ENCODE measurements at places on chromosomes 7 and 10.

DNA sequence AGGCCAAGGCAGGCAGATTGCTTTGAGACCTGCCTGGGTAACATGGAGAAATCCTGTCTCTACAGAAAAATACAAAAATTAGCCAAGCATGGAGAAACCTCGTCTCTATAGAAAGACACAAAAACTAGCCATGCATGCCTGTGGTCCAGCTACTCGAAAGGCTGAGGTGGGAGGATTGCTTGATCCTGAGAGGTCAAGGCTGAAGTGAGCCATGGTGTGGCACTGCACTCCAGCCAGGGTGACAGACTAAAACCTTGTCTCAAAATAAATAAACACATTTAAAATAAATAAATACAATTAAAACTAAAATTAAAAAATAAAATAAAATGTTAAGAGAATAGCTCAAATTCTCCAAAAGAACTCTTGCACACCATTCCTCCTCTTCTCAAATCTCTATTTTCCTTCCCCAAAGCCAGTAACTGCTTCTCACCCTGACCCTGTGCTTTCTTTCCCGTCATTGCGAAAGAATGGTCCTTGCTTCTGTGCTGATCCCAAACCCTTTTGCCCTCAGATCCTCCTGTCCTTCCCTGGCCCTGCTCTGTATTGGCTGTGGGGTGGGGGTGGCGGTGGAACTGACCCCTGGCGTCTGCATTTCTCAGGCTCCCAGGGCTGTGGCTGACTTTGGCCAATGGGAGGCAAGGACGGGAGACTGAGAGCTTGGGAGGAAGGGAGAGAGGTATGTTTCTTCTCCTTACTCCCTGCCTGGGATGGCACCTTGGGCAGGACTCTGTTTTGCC is 12.4 kb downstream of the SRGN start:
- H3K27ac ChIP-seq, result peak overlapping the region; percentile 69
- DNase-seq, result no peak
- H3K36me3 ChIP-seq, result peaks cover 59% of the 10 kb centered on the region
- no peak overlapping the region for H3K4me3 ChIP-seq
- H3K27me3 ChIP-seq, result no peaks in the 10 kb centered on the region

DNA sequence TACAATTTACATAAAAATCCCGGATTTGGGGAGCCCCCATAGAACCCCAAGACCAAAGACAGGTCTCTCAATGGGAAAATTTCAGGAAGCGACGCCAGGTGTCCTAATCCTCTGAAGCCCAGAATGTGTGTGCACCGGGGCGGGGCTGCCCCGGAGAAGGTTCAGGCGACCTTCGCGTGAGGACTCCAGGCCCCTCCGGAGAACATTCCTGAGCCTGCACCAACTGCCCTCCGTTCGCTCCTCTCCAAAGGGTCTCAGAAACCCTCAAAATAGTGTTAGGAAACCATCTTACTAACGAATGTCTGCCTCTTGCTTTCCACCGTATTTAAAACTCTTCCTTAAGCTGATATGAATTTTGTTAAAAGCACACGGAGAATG is 78.5 kb upstream of the INSIG1 start:
- DNase-seq, result no peak
- H3K27ac ChIP-seq, result no peak overlapping the region
- no peak overlapping the region for H3K4me3 ChIP-seq
- peaks cover 1% of the 10 kb centered on the region for H3K36me3 ChIP-seq

GRCh38 chr7:574661-575395 is 55.2 kb upstream of the PDGFA start:
- H3K27ac ChIP-seq, result no peak overlapping the region
- peaks cover 3% of the 10 kb centered on the region for H3K36me3 ChIP-seq
- H3K4me1 ChIP-seq, result no peaks in the 10 kb centered on the region
- H3K27me3 ChIP-seq, result no peaks in the 10 kb centered on the region

DNA sequence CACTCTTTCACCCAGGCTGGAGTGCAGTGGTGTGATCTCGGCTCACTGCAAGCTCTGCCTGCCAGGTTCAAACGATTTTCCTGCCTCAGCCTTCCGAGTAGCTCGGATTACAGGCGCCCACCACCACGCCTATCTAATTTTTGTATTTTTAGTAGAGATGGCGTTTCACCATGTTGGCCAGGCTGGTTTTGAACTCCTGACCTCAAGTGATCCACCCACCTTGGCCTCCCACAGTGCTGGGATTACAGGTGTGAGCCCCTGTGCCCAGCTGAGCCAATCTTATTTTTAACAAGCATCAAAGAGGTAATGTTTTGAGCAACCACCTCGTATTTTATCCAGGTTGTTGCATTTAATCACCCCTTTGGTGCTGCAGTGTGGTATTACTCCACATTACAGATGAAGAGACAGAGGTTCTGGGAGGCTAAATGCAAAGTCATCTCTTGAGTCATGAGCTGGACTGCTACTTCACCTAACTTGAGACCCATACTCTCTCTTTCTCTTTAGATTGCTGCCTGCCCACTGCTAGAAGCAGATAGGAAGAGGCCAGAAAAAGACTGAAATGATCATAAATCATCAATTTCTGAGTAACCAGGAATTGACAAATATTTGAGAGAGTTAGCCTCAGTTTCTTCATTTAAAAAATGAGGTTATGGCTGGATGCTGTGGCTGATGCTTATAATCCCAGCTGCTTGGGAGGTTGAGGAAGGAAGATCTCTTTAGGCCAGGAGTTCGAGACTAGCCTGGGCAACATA is 116.2 kb downstream of the CAMK1D start:
- H3K36me3 ChIP-seq, result no peaks in the 10 kb centered on the region
- no peak for DNase-seq
- H3K27me3 ChIP-seq, result no peaks in the 10 kb centered on the region
- no peak overlapping the region for H3K27ac ChIP-seq
- H3K4me1 ChIP-seq, result peaks cover 14% of the 10 kb centered on the region

- no peaks in the 10 kb centered on the region for H3K4me1 ChIP-seq
- DNase-seq, result no peak
- no peaks in the 10 kb centered on the region for H3K27me3 ChIP-seq
- H3K4me3 ChIP-seq, result no peak overlapping the region
Observed at GRCh38 chr10:68837626-68838322, 10.4 kb downstream of the STOX1 start.

DNA sequence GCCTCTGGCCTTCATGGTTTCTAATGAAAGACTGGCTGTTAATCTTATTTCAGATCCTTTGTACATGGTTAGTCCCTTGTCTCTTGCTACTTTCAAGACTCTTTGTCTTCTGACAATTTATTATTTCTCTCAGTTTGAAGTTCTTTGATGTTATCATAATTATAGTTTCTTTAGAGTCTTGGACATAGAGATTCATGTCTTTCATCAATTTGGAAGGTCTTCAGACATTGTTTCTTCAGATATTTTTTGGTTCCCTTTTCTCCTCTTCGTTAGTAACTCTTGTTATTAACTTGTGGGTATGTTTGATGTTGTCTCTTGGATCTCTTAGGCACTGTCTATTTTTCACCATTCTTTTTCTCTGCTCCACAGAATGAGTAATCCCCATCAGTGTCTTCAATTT is 8.7 kb downstream of the ZNF37A start:
- H3K4me1 ChIP-seq, result peaks cover 3% of the 10 kb centered on the region
- no peak for DNase-seq
- peaks cover 91% of the 10 kb centered on the region for H3K36me3 ChIP-seq
- no peak overlapping the region for H3K27ac ChIP-seq
- H3K27me3 ChIP-seq, result no peaks in the 10 kb centered on the region

DNA sequence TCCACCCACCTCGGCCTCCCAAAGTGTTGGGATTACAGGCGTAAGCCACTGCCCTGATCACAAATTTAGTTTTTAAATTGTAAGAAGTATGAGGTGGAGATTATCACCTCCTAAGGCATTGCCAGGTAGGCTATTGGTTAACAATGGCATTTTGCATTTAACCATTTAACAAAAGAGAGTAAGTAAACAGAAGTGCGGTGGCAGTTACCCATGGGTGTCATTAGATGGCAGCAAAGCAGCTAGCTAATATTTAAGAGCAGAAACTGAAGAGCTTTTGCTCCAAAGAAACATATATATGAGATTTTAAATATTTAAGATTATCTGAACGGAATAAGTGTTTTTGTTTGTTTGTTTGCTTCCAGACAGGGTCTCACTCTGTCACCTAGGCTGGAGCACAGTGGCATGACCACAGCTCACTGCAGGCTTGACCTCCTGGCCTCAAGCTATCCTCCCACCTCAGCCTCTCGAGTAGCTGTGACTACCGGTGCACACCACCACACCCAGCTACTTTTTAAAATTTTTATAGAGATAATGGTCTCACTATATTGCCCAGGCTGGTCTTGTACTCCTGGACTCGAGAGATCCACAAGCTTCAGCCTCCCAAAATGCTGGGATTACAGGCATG is 325.5 kb upstream of the C7orf33 start:
- no peak for DNase-seq
- H3K4me1 ChIP-seq, result peaks cover 5% of the 10 kb centered on the region
- H3K27ac ChIP-seq, result no peak overlapping the region
- no peaks in the 10 kb centered on the region for H3K36me3 ChIP-seq
- no peak overlapping the region for H3K4me3 ChIP-seq
